Activated naive CD4-positive, alpha-beta T cell treated with anti-CD3 and anti-CD28 coated beads, Interleukin-2, amount 50 U/mL, for 72 hours (primary cell): ENCODE measurements at places on chromosomes 16 and 17.

DNA sequence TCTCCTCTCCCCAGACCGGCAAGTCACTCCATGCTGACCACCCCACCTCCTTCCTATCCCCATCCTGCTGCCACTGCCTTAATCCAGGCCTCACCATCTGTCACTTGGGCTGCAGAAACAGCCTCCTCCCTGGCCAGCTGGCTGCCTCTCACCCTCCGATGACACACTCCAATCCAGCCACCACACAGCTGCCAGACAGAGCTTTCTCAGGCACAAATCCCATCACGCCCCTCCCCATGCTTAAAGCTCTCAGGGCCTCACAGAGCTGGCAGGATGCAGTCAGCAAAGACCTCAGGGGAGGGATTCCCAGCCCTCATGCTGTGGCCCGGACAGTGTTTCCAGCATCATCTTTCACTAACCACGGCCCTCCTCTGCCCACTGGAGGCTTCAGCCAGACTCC lies 13.7 kb downstream of the CAMKK1 start:
- no peak for DNase-seq

DNA sequence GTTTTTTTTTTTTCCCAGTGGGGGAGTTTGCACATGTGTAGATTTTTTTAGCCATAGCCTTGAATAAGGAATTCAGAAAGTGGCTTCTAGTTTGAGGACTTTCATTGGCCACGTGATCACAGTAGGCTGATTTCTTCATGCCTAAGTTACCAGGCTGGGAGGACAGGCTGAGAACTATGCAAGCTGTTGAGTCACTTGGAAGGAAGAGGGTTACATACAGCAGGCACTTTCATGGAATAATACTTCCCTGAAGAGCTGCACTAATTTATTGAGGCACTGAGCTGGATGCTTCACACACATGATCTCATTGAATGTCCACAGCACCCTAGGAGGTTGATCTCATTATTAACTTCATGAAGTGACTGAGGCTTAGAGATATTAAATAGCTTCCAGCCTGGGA lies 22.8 kb downstream of the PRKCB start:
- no peak for DNase-seq

- peak; percentile 44 for DNase-seq
These were observed 27.2 kb downstream of the RPH3AL start for GRCh38 chr17:325270-326009.

GRCh38 chr17:6775871-6776405 lies at the start of gene FBXO39:
TSS of gene FBXO39 (plus strand) at chr17:6776215. CDS start at chr17:6779869, 3,654 bp downstream.
- no peak for DNase-seq

GRCh38 chr16:86906623-86907022 lies 328.3 kb downstream of the FOXL1 start:
- no peak for DNase-seq
